ENCODE measurements at places on chromosomes 3 and 15.

- no peak for DNase-seq
These were observed 27.2 kb downstream of the TBL1XR1 start for GRCh38 chr3:177169936-177170722.

DNA sequence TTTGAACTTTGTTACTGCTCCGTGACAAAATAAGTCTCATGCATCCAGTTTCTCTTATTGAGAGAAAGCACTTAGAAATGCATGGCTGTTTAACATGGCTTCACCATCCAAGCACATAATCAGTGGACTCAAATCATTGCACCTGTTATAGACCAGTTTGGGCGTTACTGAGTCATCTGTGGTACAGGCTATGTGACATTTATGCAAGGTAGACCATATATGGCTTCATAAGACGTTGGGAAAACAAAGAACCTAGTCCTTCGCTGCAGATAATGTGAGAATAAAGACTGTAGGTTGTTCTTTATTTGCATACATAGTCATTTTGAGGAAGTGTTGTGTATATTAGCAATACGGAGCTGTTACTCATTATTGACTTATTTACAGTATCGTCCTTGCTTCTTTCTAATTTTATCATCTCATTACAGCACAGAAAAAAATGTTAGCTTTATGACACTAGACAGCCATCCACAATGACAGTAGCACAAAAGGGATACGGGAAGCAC lies 374.7 kb downstream of the IL5RA start:
- DNase-seq, result no peak

DNA sequence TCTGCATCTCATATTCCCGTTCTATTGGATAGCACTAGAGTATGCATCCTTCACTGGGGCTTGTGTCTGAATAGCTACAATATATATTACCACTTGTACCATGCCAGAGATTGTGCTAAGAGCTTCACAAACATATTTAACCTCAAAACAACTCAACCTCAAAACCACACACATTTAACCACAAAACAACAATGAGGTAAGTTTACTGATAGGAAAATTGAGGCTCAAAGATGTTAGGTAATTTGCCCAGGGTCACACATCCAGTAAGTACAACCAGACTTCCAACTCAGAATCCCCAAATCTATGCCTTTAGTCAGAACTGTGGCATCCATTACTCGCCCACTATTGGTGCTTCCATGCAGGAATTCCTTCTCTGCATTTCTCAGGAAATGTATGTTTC lies 220.0 kb downstream of the FAM43A start:
- DNase-seq, result no peak

DNA sequence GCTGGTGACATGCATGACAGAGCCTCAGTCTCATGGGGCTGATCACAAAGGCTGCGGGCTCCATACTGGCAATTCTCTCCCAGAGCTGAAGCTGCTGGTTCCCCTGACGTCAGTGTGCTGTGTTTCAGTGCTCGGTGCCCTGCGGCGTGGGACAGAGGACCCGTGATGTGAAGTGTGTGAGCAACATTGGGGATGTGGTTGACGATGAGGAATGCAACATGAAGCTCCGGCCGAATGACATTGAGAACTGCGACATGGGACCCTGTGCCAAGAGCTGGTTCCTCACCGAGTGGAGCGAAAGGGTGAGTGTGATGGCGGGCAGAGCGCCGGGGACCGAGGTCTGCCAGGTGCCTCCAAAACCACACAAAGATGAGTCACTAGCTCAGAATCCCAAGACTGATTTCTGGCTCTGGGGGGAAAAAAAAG lies 62.0 kb upstream of the NR2E3 start:
- no peak for DNase-seq

DNA sequence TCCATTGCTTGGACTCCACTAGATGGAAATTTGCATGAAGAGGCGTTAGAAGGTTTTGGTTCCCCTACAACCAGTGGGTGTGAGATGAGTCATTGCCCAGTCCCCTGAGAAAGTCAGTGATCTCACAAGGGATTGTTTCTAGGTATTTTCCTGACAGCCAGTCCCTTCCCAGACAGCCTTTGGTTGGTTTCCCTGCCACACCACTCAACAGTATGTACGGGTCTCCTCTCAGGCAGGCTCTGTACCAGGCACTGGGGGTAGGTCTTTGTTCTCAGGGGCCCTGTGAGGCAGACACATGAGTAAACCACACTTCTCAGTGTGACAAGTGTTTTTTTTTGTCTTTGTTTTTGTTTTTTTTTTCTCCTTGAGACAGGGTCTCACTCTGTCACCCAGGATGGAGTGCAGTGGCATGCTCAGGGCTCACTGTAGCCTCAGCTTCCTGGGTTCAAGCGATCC lies 4.0 kb downstream of the LAMP3 start:
- DNase-seq, result no peak
